AG04450 (cell line): ENCODE measurements at places on chromosomes 6 and 20.

GRCh38 chr6:143538374-143538773 is 26.9 kb upstream of the FUCA2 start:
- no peak for DNase-seq

DNA sequence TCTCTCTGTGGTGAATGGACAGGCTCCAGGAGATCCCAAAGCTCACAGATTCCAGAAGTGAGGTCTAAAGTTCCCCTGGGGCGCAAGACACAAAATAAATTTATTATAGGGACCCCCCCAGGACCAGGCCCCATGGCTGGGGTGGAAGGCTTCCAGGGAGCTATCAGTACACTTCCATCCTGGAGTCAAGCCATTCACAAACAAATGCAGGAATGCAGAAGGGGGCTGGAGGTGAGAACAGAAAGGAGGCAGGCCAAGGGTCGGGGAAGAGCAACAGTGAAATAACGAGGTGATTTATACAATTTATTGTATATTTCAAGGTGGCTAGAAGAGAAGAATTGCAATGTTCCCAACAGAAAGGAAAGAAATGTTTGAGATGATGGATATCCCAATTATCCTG is 126.9 kb downstream of the LY86 start:
- no peak for DNase-seq

DNA sequence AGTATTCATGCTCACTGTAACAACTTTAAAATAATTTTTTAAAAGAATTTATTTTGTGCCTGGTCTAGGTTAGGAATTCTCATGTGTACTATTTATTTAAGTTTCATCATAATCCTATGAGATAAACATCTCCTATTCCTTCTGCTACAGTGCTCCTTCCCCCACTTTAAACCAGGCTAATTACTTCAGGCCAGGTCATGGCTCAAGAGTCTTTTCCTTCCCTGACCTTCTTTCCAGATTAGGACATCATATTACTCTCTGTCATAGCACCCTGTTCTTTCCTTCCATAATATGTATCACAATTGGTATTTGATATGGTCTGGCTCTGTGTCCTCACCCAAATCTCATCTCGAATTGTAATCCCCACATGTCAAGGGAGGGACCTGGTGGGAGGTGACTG is 239.0 kb downstream of the BTBD9 start:
- no peak for DNase-seq

DNA sequence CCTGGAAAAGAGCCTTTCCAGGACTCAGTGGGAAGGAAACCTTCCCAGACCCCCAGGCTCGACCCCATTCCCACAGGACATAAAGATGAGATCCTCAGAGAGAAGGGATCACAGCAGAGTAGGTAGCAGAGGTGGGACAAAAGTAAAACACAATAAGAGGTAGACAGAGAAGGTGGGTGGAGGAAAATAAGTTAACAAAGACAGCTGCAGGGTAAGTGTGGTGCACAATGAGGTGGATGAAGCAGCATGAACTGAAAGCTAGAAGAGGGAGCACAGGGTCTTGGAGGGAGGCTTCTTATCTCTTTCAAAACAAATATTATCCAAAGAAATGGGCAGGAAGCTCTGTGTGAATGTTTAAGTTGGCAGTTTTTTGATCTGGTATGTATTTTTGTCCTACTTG is 14.0 kb upstream of the MAP7 start:
- no peak for DNase-seq

GRCh38 chr6:25058441-25058840 is 122.7 kb upstream of the RIPOR2 start:
- DNase-seq: no peak

DNA sequence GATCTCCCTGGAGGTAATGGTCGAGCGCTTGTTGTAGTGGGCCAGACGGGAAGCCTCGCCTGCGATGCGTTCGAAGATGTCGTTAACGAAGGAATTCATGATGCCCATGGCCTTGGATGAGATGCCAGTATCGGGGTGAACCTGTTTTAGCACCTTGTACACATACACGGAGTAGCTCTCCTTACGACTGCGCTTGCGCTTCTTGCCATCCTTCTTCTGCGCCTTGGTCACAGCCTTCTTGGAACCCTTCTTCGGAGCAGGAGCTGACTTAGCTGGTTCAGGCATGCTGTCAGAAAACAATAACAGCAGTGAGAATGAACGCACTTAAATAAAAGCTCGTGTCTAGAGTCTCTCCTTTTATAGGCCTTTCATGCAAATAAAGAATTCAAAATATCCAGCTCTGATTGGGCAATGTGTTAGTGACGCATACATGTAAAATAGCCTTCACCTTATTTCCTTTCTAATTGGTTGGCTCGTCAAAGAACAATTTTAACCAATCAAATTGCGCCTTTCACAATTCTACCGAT is 129.2 kb downstream of the HFE start:
- DNase-seq: peak; percentile 99

- DNase-seq: peak; percentile 95
Measured at GRCh38 chr6:89297695-89298351, 17.3 kb downstream of the GABRR2 start.

- no peak for DNase-seq
Measured at GRCh38 chr20:13166011-13166410, 55.1 kb upstream of the ISM1 start.

DNA sequence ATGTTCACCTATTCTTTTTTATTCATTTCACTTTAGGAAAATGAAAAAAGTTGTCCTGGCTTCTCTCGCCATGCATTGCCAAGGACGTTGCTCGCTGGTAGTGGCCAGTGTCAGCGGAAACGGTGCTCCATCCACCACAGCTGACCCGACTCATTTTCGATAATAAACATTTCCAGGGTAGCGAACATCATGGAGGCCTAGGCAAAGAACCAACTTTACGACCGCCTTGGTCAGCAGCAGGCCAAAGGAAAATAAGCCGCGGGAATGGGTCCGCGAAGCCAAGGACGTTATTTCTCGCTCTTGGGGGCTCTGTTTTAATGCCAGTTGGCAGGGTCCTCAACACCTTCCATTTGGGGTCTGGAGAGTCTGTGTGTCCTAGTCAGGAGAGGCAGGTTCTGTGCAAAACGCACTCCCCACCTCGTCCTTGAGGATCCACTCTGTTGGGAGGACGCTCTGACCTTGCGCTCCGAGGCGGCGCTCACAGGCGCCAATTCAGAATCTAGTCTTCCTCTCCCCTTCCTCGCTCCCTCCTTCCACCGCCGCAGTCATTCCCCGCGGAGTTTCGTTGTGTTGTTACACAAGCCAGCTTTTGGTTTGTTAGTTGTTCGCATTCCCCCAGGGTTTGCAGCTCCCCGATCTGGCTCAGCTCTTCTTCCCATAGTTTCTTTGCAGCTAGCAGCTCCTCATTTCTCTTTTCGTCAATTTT is 4.1 kb upstream of the PAX1 start:
- DNase-seq: no peak

GRCh38 chr6:137904822-137905617 is 38.0 kb downstream of the TNFAIP3 start:
- DNase-seq: no peak

- peak; percentile 23 for DNase-seq
Measured at GRCh38 chr6:82842721-82843120, 222.9 kb downstream of the UBE3D start.

GRCh38 chr20:42159808-42160207 is 541.6 kb upstream of the CHD6 start:
- DNase-seq: no peak

DNA sequence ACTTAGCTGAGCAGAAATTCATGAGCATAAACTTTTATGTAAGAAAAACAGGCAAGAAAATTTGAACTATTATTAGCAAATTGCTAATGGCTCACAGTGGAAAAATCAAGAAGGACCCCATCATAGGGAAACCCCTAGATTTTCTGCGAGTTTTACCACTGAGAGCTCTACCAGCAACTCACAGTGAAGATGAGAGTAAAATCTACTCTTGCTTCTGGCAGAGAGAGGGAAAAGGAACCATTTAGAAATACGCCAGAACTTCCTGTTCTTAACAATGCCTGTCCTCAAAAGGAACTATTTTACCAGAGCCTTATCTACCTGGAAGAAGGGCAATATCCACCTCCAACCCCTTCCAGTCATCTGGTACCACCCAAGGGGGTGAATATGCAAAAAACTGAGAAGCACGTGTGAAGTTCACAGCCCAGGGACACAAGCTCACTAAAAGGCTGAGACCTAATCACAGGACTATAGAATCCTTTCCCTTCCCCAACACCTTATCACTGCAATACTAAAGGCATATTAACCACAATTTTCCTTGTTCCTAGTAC is 34.4 kb upstream of the ASF1A start:
- DNase-seq: no peak

- DNase-seq: peak; percentile 52
Measured at GRCh38 chr6:75210885-75211739, 5.3 kb upstream of the COL12A1 start.

DNA sequence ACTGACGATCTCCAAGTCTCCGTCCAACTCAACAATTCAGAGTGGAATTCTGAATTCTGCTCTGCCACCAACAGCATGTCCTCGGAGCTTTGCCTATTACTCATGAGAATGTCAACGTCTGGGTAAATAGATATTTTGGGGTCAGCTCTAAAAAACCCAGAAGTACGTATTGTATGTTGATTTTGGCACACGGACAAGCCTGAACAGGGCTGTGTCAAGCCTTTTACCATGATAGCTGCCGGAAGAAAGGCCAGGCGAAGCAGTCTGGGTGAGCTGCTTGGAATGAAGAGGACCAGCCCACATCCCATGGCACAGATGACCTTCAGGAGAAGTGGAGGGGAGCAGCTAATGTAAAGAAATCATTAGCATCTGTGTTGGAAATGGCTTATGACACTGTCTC is 88.0 kb upstream of the JAG1 start:
- no peak for DNase-seq

GRCh38 chr6:3252369-3252768 is 6.4 kb upstream of the PSMG4 start:
- no peak for DNase-seq

GRCh38 chr6:135228486-135228885 is 47.4 kb downstream of the MYB start:
- no peak for DNase-seq

GRCh38 chr6:97222903-97223302 is 60.1 kb downstream of the MMS22L start:
- DNase-seq: no peak

- DNase-seq: no peak
Measured at GRCh38 chr6:21507811-21508210, 85.7 kb upstream of the SOX4 start.

GRCh38 chr6:161255518-161255917 is 18.3 kb downstream of the AGPAT4 start:
- DNase-seq: no peak

DNA sequence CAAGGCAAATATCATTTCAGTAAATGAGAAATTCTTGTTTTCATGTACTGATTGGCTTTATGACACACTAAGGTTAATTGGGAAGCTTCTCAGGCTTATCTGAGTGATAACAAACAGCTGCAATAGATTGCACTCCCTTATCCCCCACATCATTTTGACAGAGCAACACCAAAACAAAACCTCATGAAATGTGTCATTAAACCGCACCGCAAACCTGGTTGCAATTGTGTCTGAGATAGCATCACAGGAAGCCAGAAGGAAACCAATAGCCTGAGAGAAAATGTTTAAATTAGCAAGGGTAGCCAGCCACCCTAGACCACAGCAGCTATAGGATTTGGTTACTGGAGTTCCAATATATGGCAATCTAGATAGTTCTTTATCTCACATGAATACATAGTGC is 31.6 kb upstream of the LAMA4 start:
- DNase-seq: no peak

DNA sequence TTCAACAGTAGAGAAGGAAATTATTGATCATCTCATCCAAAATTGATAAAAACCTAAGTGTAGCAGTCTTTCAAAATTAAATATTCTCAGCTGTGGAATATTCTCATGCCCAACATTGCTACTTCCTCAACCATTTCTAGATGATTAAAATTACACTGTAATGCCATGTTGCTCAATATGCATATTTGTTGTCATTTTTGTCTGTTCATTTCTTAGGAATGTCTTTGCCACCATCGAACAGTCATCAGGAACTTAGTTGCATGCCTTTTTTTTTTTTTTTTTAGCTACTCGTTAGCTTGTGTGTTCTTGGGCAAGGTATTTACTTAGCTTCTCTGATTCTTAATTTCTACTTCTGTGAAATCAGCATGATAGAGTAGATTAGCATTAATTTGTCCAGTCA is 188.6 kb downstream of the DTNBP1 start:
- no peak for DNase-seq

- peak; percentile 75 for DNase-seq
Measured at GRCh38 chr6:2952557-2953095, 18.7 kb downstream of the SERPINB6 start.

- DNase-seq: no peak
Measured at GRCh38 chr20:3876676-3877075, 12.5 kb upstream of the PANK2 start.

GRCh38 chr6:133951227-133951626 is 1.8 kb upstream of the TBPL1 start:
- DNase-seq: no peak

DNA sequence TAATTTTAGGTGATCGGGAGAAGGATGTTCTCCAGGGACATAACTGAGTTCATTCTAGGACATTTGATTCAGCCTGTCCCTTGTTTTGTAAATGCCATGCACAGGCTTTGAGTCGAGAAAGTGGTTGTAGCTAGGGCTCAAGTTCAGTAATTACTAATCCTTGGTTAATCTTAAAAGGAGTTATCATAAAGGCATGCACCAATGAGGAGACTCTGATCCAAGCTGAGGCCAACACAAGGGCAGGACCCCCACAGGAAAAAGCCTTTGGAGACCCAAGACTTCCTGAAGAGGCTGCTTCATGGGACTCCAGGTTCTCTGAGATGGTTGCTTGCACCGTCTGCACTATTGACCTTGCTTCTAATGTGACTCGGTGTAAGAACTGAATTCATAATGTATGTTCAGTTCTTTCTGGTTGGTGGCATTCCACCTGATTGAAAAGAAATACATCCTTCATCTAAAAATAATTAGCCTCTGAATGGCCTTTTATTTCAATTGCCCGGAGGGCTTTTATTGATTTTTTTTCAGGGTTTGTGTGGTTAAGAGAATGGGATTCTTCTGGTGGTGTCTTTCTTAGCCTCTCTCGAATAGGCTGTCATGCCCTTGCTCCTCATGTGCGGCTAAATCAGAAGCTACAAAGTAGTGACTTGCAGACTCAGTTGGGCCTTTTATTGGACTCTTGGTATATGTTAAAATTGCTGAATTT is 201.7 kb upstream of the PLCB4 start:
- no peak for DNase-seq

DNA sequence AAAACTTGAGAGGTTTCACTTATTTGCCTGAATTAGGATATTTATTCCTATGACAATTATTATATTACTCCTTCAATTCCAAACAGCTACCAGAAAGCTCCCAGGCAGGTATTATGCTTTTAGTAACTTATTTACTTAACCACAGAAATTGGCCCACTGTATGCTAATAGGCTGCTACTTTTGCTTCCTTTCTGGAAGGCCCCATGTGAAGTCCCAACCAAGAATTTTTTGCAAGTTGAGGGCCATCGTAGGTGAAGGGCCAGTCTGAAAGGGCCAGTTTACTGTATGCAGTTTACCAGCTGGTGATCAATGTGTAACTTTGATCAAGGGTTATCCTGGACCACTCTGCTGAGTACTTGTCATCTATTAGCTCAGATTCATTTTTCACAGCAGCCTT is 45.0 kb downstream of the EDN1 start:
- DNase-seq: no peak
